ENCODE measurements at places on chromosomes 3 and 15.

DNA sequence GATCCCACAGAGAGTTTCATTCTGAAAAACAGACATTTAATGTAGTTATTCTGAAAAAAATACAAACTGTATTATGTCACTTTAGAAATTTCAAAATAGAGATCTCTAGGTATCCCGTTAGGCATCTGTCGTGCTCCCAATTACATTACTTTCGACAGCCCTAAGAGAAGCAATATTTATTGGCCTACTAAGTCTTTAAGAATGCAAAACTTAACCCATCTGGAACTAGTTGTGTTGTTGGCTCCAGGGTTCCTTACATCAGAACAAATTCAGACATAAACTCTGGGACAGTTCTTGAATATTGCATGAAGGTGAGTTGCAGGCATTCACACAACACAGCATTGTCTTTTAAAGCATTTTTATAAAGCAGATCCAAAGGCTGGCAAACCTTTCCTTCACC is 498.4 kb downstream of the FHIT start:
- DNase-seq: no peak

DNA sequence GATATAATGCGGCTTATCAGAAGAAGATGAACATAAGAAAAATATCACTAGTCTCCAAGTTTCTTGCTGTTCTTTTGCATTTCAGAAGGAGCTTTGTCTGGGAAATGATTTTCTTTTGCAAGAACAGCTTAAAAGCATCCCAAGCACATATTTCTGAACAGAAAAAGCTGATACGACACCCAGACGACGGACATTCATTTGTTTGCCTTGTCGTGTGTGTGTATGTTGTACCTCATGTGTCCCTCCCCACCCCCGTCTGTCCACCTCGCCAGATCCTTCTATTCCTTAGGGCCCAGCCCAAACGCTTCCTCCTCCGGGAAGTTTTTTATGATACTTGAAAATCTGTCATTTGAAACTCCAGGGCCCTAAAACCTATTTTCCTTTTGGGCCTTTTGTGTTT is 8.8 kb downstream of the ITPR1 start:
- DNase-seq: no peak

DNA sequence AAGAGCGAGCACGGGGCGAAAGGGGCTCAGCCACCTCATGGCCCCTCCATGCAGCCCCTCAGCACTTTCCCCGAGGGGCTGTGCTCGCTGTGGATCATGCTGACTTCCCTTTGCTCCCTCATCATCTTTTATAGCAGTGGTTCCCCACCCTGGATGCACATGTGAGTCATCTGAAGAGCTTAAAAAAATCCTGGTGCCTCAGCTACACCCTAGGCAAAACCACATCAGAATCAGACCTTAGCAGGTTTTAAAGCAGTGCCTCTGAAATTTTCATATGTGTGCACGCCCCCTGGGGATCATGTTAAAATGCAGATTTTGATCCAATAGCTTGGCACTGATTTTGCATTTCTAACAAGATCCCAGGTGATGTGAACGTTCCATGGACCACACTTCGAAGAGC is 50.9 kb downstream of the FEM1B start:
- no peak for DNase-seq

DNA sequence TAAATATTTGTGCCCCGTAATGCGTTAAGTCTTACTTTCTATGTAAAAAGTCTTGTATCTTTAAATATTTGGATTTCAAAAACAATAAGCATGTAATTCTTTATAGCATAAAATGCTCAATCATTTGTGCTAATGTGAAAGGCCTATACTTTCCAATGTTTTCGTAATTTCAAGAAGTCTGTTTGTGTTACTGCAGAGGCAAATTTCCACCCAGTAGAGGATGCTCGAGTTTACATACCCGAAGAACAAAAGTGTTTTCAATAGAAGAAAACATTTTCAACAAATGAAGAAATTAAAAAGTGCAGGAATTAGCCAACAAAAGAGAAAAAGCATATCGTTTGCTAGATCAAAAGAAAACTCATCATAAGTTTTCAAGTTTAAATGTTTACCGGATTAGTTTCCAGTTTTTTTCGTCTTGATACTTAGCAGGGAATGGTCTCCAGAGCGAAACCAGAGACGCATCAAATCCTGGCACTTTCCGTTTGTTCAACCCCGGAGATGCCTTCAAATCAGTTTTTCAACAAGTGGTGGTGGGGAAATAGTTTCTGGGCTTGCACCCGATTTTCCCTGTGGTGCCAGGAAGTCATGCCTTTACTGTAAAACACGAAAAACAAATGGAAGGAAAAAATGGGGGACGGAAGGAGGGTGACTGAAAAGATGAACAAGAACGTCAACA is 1.0 kb downstream of the CGGBP1 start:
- no peak for DNase-seq

GRCh38 chr3:47291158-47291753 is 8.5 kb downstream of the KLHL18 start:
- no peak for DNase-seq

DNA sequence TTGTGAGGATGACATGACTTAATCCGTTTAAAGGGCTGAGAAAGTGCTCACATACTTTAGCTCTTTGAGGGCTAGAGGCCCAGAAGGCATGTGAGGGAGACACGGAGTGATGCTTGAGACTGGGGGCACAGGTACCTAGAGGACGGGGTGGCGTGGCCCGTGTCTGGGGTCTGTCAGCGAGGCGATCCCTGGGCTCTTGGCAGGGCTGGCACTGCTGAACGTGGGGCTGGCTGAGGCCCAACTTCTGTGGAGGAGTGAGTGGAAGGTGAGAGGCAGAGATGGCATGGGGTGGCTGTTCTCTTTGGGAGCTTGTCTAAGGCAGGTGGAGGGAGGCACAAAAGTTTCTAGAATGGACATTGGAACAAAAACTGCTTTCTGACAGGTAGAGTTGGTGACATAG is 9.5 kb downstream of the SEMA4B start:
- no peak for DNase-seq

DNA sequence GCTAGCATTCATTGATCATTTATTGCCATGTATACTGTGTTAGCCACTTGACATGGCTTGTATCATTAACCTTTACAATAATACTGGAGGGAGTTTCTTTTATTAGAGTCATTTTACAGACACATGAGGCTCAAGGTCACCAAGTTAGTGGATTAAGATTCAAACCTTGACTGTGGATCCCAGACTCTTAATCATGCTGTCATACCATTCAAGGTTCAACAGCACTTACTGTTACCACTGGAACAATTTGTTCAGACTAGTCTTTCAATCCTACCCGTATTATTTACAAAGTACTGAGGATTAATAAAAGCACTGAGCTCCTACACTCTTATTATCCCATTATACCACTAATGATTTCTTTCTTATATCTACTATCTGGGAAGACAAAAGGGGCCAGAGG is 1.2 kb downstream of the COX17 start:
- DNase-seq: no peak

Measured in NCI-H510A treated with DMSO at 0.1 percent for 48 hours (cell line).